Cardiac muscle cell (in vitro differentiated cells and primary cell): ENCODE measurements at places on chromosomes 5 and 9. TPM values are rescaled to one million over a fixed set of nuclear protein-coding genes. Genes with fewer than 3 reads are reported as not detected.

GRCh38 chr9:97501972-97502221 is 431 bp downstream of the TMOD1 start:
- peaks cover 32% of the 10 kb centered on the region for H3K4me1 ChIP-seq
- H3K27me3 ChIP-seq, result peaks cover 14% of the 10 kb centered on the region
- no peaks in the 10 kb centered on the region for H3K36me3 ChIP-seq
- H3K4me3 ChIP-seq, result peak overlapping the region; percentile 86
- H3K27ac ChIP-seq, result peak overlapping the region; percentile 98

NR2F1 gene
- 1.3 and 1.5 TPM in 2 replicates for total RNA-seq

CDX1 gene
- total RNA-seq, result not detected in 2 replicates

FBP2 gene
- not detected in 2 replicates for total RNA-seq
